ENCODE measurements at places on chromosomes 2 and 18.

- DNase-seq, result no peak
These were observed 247.0 kb downstream of the KCNH7 start for GRCh38 chr2:162591403-162592083.

DNA sequence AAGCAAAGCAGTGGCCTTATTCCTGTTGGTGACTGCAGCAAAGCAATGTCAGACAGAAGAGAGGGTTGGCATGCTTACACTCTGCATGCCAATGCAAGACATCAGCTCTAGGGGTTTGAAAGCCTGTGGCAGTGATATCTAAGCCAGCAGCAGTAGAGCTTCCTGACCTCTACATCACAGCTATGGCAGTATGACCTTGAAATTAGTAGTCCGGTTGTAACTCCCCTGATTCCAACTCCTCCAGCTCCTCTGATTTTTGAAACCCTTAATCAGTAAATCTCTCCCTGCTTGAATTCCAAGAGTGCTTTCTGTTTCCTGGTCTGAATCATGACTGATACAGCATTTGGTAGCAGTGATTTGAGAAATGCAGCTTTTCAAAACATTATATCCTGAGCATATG, 60.0 kb upstream of the LRP1B start:
- DNase-seq, result no peak

DNA sequence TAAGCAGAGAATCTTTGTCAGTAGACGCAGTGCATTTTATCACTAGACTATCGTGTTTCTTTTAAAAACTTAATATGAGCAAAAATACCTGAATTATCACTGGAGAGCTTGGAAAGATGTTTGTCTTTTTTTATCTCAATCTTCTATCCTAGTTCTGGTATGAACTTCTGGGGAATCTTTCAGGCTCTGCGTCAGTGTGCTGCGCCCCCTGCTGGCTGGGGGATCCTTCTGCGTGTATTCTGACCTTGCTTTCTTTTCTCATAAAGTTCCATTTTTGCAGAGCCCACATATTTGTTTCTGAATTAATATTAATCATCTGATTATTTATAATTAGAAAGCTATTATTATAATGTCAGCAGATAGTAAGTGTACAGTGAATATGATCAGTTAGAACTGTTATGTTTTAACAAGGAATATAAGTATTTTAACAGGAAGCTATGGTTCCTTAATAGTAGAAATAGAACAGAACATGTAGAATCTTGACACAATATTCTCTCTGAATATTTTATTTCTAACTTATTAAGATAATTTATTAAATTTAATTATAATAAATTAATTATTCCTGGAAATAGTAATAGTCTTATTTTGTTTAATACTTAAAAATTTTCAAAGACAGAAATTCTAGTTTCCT, 945.0 kb upstream of the CRIM1 start:
- DNase-seq, result no peak

GRCh38 chr18:37710726-37711125, 145.1 kb upstream of the CELF4 start:
- no peak for DNase-seq

- DNase-seq, result no peak
These were observed 31.5 kb downstream of the GREB1L start for GRCh38 chr18:21273568-21273967.

- DNase-seq, result no peak
These were observed 128.2 kb upstream of the CXCR4 start for GRCh38 chr2:136246086-136246669.

DNA sequence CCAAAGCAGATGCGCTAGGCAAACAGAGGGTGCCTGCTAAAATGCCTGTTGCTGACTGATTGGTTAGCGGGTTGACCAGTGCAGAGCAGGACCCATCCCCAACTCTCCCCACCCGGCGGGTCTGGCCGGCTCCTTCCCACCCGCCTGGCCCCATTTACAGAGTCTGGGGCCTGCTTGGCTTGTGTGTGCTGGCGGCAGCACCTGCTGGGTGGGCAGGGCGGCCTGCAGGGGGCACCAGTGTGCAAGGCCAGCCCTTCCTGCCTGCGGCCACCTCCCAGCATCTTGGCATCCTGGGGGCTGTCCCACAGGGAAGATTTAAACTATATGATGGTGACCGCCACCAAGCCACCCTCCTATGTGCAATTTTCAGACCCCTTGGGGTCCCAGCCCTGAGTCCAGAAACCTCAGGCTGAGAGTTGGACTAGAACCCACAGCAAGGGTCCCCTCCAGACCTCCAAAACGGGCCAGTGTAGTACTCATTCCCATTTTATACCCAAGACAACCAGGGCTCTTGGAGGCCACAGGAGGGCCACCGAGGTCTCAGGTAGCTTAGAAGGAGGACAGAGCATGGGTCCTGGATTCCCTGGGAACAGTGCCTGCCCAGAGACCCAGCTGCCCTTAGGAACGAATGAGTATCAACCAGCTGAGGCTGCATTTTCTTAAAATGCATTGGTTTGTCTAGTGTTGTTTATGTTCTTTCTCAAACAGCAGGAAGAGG, 173.6 kb downstream of the SMAD7 start:
- no peak for DNase-seq

GRCh38 chr2:127277028-127277427, 16.9 kb downstream of the ERCC3 start:
- DNase-seq, result no peak

- DNase-seq, result no peak
These were observed 35.4 kb upstream of the TMEM182 start for GRCh38 chr2:102726128-102727087.

DNA sequence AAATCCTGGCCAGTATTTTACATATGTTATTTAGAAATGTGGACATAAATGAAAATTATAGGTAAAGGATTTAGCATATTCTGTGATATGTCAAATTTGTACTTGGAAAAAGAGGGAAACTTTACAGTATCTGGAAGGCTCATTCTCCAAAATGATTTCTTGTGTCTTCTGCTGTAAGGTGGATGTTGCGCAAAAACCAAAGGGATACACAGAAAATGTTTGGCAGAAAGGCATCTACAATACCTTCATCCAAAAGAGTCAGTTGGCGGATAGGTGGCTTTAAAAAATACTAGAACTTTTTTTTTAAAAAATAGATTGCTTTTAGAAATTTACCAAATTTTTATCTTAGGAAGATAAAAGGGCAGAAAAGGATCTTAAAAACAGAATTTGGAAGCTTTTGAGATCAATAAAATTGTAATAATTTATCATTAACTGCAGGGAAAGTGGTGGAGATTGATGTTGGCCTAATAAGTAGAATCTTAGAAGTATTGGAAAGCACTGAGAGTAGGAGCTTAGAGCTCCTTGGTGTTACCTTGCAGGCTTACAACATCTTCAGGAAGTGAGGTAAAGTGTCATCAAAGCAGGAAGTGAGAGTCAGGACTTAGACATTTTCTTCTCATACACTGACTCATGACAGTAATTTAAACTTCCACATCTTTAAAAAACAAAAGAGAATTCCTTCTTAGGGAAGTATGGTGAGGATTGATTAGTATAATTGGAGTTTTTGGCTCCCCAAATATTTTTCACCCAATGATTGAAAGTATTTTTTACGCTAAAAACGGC, 2.1 kb downstream of the NABP1 start:
- DNase-seq, result no peak

- no peak for DNase-seq
These were observed 35.7 kb downstream of the RASGRP3 start for GRCh38 chr2:33512112-33512511.

DNA sequence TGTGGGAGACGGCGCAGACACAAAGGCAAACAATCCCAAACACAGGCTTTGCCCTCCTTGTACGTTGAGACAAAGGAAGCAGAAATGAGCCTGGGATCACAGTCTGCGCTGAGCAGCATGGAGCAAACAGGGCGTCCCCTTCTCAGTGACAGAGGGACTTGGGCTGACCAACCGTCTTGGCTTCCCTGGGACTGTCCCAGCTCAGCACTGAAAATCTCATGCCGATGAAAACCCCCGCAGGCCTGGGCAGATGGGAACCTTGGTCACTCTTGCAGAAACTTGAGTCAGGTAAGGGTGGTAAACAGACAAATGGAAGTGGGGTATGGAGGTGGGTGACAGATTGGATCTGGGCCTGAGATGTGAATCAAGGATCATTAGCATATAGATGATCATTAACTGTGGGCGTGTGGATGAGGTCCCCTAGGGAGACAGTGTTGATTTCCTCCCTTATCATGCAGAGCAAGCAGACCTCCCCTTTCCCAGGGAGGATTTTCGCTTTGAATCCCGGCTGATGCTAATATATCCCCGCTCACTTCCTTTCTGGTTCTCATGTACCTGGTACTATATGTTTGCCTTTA, 19.1 kb upstream of the SH3BP4 start:
- DNase-seq, result no peak

DNA sequence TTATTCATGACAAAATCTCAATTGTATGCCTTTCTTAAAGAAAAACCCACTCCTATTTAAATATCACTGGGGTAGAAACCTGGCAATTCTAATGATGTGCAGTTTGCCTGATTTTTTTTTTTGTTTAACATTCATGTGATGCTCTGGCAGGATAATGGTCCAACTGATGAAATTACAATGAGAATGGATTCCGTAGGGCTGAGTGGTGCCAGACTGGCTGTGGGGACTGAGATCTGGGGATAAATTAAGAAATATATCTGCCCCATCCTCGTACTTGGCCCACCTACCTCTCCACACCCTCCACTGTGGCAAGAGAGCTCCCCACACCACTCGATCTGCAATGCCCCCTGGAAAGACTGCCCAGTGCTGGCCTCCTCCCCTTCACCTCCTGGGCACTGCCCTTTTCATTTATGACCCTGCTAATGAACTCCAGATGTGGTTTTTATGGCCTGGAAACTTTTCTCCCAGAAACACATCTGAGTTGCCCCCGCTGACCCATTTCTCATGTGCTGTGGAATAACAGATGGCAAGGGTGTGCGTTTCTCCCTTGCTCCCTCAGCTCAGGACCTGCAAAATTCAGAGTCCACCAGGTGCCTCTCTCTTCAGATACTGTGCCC, 33.0 kb upstream of the RPL37A start:
- DNase-seq, result peak; percentile 42

DNA sequence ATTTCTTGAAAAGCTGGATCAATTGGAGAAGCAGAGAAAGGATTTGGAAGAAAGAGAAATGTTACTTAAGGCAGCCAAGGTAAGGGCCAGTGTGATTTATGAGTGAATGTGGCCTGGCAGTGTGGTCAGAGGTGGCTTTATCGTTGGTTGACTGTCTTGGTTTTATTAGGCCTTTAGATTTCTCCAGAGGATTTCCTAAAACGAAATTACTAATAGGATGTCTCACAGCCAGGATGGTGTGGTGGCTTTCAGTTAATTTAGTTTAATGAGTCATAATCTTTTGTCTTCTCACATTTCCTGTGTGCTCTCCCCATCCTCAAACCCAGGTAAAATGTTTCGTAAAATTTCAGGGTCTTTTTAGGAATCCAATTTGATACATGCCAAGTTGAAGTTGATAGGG, 100.8 kb downstream of the TAF4B start:
- DNase-seq, result no peak

DNA sequence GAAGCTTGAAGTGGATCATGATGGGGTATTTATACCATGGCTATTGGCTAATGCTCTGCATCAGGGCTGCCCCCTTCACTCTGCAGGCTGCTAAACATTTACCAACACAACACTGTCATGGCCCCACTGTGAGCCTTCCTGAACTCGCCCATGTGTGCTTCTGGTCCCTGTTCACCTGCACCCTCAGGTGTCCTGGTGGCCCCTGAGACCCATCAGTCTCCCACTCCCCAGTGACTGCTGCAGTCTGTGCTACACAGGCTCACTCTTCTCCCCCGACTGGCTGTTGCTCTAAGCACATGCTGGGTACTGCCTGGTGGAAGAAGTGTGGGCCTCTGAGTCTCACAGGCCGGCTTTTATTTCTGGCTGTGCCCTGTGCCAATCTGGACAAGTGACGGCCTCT, 183.0 kb upstream of the HS6ST1 start:
- DNase-seq, result no peak
